ENCODE measurements at places on chromosomes 16 and 17. TPM values are rescaled to one million over a fixed set of nuclear protein-coding genes. Genes with fewer than 3 reads are reported as not detected.

SBK1 gene
- 2.6 TPM for total RNA-seq

USP7 gene
- total RNA-seq: 36.1 TPM

RHBDF2 gene
- total RNA-seq: 23.1 TPM

CLEC19A gene
- total RNA-seq: not detected

SLC35G6 gene
- total RNA-seq: not detected

PDPK1 gene
- 20.5 TPM for total RNA-seq

SEZ6 gene
- not detected for total RNA-seq

RHBDL3 gene
- 0.26 TPM for total RNA-seq

E4F1 gene
- 22.3 TPM for total RNA-seq

SNX20 gene
- 0.99 TPM for total RNA-seq

DNA sequence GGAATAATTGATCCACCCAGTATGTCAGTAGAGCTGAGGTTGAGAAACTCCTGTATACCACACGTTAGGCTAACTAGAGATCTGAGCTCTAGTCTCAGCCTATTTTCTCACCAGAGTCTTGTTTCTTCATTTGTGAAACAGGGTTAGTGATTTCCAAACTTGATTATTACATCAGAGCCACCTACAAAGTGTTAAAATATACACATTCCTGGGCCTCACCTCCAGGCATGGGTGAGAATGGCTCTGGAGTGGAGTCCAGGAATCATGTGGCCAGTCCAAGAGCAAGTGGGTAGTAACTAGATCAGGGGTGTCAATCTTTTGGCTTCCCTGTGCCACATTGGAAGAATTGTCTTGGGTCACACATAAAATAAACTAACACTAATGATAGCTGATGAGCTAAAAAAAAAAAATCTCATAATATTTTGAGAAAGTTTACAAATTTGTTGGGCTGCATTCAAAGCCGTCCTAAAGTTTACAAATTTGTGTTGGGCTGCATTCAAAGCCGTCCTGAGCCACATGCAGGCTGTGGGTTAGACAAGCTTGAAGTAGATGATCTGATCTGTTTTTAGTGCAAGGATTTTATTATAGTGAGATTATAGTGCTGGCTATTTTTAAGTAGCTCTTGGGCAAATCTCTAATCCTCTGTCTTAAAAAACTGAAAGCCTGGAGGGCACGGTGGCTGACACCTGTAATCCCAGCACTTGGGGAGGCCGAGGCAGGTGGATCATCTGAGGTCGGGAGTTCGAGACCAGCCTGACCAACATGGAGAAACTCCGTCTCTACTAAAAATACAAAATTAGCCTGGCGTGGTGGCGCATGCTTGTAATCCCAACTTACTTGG lies 20.4 kb downstream of the PRCD start:
- H3K36me3 ChIP-seq: peaks cover 8% of the 10 kb centered on the region
- H3K4me3 ChIP-seq: no peak overlapping the region
- no peak for DNase-seq
- H3K27ac ChIP-seq: no peak overlapping the region
- H3K27me3 ChIP-seq: no peaks in the 10 kb centered on the region
- H3K4me1 ChIP-seq: peaks cover 51% of the 10 kb centered on the region

- H3K4me1 ChIP-seq: peaks cover 10% of the 10 kb centered on the region
- H3K4me3 ChIP-seq: no peak overlapping the region
- no peak for DNase-seq
- no peaks in the 10 kb centered on the region for H3K36me3 ChIP-seq
- no peak overlapping the region for H3K27ac ChIP-seq
- H3K27me3 ChIP-seq: no peaks in the 10 kb centered on the region
Observed at GRCh38 chr17:66943484-66943883, 21.0 kb upstream of the CACNG4 start.

Data from body of pancreas (tissue), 4 donors.